ENCODE measurements at places on chromosomes 3 and 15.

DNA sequence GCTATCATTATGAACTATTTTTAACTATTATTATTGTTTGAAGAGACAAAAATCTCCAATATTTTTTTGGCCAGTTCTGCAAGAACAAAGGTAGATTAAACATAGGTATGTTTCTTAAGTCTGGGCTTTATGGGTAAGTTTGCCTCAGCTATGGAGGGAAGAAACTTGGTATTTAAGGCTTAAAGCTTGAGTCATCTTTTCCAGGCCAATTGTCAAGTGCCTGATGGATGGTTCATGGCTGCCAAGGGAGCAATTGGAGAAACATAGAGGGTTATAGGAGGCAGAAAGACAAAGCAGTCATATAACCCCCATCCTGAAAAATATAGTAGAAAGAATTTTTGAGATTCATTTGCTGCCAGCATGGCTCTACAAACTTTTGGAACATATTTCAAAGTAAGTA is 7.2 kb upstream of the STAC start:
- no peak for DNase-seq

GRCh38 chr15:100707229-100707628 is 104.8 kb downstream of the ASB7 start:
- DNase-seq = no peak

DNA sequence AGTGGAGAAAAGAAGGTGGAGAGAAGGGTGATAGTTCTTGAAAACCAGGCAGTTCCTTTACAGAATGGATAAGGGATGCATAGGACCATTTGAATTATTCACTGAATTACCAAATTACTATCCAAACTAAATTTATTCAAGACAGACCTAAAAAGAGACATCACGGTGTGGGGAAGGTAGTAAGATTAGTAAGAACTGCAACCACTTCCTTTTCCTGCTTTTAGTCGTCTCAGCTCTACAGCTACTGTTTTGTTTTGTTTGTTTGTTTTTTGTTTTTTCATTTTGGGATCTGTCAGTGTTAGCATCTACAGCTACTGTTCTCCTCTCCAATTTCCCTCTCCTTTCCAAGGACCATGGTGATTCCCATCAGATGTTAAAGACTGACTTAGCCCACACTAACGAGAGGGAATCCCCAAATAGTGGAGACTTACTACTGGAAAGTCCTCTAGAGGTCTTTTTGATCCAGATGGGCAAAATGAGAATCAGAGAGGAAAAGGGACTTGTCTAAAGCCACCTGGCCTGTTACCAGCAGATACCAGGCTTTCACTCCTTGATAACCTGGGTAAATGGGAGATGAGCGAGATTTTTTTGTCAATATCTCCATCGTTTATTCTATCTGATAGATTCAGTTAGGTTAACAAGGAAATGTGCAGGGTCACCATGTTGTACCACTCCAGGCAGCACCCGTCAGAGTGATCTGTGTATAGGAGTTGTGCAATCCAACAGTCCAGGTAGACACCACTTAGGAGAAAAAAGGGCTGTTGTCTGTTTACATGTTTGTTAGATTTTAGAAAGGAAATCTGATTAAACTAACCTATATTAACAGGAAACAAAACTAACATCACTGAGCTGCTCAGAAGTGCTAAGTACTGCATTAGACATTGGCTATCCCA is 6.0 kb downstream of the HCLS1 start:
- DNase-seq = no peak

GRCh38 chr15:52783191-52783829 is 6.8 kb downstream of the ONECUT1 start:
- DNase-seq = no peak

DNA sequence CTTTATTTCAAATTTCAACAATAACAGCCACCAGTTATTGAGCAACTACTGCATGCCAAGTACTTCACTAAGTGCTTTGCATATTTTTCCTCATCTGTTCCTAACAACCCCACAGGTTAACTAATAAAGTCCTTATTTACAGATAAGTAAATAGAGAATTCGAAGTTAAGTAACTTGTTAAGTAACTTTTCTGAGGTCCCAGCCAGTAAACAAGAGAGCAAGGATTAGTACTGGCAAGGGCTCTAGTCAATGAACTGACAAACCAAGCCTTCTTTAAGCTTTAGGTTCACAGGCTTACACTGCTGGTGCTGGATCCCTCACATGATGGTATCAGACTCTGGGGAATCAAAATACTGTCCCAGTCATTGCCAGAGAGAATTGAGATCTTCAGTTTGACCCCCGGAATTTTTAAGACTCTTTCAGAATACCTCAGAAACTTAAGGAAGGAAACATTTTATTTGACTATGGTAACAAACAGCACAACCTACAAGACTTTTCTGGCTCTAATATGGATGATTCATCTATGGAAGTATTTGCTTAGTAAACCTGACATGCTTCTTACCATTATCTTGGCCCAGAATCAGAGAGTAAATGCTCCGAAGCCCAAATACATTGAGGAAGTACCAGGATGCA is 16.5 kb downstream of the EMC3 start:
- DNase-seq = no peak

GRCh38 chr3:150252462-150252861 is 155.6 kb upstream of the TSC22D2 start:
- no peak for DNase-seq

DNA sequence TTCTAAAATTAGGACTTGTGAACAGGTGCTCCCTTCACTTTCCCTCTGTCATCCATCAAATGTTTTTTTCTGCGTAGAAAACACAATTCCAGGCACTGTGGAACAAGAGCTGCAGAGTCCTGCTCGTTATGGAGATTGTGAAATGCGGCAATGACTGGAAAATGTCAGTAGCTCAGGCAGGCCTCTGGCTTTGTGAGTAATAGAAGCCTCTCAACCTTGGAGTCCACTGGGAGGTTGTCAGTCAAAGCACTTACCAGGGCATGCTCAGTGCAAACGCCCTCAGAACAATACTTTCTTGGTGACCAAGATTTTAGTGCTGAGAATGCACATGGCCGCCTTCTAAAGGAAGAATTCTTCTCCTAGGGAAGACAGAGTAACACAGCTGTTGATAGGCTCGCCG is 26.7 kb upstream of the MED12L start:
- DNase-seq = no peak

DNA sequence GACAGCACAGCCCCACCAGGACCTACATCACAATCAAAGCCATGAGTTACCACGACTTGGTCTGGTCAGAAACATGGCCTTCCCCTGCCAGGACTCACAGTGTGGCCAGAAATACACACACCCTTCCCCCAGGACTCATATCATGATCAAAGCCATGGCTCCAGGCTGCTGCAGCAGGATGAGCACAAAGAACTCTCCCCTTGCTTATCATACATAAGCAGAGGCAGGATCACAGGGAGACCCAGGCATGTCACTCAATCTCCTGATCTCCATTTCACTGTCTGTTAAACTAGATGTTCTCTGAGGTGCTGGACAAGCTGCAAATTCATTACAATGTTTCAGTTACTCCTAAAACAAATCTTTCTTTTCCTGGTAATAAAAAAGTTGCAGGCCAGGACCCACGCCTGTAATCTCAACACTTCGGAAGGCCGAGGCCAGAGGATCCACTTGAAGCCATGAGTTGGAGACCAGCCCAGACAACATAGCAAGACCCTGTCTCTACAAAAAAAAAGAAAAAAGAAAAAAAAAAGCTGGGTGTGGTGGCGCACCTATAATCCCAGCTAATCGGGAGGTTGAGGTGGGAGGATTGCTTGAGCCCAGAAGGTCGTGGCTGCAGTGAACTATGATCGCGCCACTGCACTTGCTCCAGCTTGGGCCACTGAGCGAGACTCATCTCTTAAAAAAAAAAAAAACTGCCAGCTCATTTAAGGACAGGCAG is 1.2 kb downstream of the PFKFB4 start:
- DNase-seq = no peak
